ENCODE measurements at places on chromosomes 1 and 21.

- DNase-seq = no peak
Observed at GRCh38 chr1:36751525-36751924, 268.8 kb upstream of the CSF3R start.

DNA sequence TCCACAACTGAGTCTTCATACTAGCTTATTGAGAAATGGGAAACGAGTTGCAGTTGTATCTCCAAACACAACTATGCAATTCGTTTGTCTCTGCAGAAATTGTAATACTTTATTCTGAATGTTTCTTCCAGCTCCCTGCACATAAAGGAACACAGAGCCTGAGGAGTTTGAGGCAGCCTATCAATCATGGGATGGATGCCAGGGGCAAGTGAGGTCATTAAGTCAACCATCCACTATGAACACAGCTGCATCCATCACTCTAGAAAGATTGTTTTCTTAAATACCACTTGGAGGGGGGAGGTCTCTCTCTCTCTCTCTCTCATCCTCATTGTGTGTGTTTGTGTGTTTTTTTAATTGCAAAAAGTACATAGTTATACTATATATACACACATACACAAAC is 2.9 kb upstream of the PSMB2 start:
- DNase-seq = no peak

DNA sequence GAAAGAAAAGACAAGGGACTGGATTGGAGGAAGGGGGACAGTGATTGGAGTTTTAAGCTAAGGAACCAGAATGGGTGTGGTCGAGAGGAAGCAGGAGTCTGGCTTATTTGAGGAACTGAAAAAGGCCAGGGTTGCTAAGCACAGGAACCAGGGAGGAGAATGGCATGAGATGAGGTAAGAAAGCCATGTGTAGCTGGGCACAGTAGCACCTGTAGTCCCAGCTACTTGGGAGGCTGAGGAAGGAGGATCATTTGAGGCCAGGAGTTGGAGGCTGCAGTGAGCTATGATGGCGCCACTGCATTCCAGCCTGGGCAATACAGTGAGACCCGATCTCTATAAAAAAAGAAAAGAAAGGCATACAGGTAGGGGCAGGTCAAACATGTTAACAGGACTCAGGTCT is 8.1 kb upstream of the KHDRBS1 start:
- no peak for DNase-seq

DNA sequence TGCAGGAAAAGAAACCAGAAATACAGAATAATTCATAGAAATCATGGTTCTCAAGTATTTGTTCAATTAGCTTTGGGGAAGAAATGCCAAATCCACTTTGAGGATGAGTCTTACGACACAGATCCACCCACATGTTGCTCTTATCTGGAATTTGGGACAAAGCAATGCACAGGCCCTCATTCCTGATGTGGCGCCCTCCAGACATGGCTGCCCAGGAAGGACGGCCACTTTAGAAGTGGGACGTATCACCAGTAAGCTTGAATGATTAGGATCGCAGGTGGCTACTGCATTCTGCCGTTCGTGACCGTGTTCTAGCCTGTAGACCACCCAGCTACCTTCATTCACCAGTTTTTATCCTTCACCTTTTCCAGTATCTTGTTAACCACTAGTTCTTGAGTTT is 20.1 kb upstream of the NCMAP start:
- DNase-seq = no peak

GRCh38 chr1:13728091-13728715 is 28.2 kb downstream of the PRDM2 start:
- no peak for DNase-seq

DNA sequence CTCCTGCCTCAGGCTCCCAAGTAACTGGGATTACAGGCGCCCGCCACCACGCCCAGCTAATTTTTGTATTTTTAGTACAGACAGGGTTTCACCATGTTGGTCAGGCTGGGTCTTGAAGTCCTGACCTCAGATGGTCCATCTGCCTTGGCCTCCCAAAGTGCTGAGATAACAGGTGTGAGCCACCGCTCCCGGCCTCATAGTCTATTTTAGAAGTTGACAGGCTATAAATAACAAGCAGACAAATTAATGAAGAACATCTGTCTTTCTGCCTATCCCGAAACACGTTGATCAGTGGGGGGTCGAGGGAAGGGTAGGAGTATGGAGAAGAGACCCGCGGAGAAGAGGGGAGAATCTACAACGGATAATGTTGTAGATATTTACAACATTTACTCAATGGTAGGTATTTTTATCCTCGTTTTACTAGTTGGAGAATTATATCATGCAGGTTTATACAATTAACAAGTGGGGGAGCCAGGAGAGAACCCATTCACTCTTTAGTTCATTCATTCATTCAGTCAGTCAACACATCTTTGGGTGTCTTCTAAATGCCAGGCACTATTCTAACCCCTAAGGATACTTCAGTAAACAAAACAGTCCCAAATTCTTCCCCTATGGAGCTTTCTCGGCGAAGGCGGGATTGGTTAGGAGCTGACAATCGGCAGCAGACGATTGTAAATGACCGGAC is 497 bp upstream of the IFNAR2 start:
- DNase-seq = no peak

All from NCI-H2171 (cell line).